ENCODE measurements at places on chromosomes 11 and 22.

GRCh38 chr11:73293356-73293936 is 14.6 kb upstream of the ARHGEF17 start:
- no peak for DNase-seq

DNA sequence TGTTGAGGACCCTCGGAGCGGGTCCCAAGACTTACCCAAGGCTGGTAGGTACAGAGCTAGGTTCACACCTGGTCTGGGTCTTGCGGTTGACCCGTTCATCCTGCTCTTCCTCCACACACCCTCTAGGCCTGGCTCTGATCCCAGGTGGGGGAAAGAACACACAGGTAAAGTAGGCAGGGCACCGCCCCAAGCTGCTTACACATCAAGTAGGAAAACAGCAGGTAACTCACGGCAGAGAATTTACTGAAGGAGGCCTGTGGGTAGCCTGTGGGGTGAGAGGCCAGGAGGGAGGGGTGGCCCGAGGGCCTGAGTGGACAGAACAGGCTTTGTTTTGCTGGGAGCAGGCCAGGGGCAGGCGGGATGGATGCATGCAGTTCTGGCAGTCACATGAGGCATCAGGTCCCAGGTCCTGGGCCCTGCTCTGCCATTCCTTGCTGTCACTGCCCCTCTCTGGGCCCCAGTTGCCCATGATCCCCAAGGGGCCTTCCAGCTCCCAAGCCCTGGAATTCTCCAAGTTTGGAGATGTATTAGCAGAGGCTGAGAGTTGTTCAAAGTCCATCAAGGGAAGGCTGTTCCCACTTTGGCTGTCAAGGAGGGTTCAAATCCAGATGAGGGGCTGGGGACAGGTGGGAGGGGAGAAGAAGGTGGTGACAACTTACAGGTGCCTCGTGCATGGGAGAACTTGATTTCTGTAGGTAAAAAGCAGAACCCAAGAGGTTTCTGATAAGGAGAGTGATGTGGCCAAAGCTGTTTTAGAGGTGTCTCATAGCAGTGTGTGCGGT is 5.7 kb downstream of the TSKU start:
- no peak for DNase-seq

GRCh38 chr22:28044546-28045173 is 125.6 kb upstream of the PITPNB start:
- DNase-seq, result no peak

- no peak for DNase-seq
Measured at GRCh38 chr11:70324376-70325115, 54.1 kb downstream of the PPFIA1 start.

DNA sequence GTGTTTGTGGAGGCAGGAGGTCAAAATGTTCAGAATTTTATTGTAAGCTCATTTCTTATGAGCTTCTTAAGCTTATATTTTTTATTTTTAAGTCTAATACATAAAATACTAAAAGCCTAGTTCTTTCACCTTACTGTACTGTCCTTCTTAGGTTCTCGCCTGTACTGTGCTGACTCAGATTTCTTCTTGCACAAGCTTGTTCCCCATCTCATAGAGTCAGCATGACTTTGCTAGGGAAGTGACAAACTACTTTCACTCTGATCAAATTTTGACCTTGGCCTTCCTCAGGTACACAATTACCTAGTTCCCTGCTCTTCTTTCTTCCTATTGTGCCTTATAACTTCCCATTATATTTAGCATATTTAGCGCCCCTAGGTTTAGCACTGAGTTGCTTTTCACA is 81.5 kb downstream of the STK33 start:
- DNase-seq, result no peak

- no peak for DNase-seq
Measured at GRCh38 chr11:39910087-39910486, 1549.4 kb downstream of the LRRC4C start.

- DNase-seq, result no peak
Measured at GRCh38 chr11:119629834-119630624, 99.0 kb downstream of the NECTIN1 start.

DNA sequence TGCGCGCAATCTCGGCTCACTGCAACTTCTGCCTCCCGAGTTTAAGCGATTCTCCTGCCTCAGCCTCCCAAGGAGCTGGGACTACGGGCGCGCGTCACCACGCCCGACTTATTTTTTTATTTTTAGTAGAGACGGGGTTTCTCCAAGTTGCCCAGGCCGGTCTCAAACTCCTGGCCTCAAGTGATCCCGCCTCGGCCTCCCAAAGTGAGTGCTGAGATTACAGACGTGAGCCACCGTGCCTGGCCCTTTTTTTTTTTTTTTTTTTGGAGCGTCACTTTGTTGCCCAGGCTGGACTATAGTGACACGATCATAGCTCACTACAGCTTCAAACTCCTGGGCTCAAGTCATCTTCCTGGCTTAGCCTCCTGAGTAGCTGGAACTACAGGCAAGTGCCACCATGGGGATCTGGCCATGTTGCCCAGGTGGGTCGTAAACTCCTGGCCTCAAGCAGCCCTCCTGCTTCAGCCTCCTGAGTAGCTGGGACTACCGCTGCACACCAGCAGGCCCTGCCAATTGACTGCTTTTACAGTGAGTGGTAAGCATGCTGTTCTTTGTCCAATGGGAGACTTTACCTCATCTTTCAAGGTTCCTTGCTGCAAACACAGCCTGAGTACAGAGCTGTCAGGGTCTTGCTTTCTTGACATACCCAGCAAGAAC is 600 bp upstream of the CENPM start:
- DNase-seq, result no peak

- DNase-seq, result no peak
Measured at GRCh38 chr11:117771197-117771596, 25.8 kb downstream of the DSCAML1 start.

DNA sequence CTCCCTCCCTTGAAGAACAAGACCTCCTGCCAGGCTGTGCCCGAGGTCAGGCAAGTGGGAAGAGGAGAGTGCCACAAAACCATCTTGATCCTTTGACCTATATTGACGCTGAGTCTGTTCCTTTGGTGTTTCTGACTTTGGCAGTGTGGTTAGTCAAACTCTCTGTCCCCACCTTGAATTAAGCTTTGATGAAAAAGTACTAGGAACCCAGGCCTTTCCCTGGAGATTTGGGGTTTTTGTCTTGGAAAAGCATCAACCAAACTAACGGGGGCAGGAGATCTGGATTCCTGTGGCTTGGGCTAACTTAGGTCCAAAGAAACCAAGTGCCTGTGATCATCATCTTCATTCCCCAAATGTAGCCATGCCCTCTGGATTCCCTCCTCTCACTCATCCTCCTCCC is 40.4 kb downstream of the ARFGAP2 start:
- DNase-seq, result no peak

GRCh38 chr11:8312986-8313385 is 49.3 kb upstream of the LMO1 start:
- no peak for DNase-seq
